Common myeloid progenitor, CD34-positive (primary cell): ENCODE measurements at places on chromosomes 6 and 20.

GRCh38 chr6:160962835-160963623 lies 28.5 kb upstream of the MAP3K4 start:
- DNase-seq: no peak

DNA sequence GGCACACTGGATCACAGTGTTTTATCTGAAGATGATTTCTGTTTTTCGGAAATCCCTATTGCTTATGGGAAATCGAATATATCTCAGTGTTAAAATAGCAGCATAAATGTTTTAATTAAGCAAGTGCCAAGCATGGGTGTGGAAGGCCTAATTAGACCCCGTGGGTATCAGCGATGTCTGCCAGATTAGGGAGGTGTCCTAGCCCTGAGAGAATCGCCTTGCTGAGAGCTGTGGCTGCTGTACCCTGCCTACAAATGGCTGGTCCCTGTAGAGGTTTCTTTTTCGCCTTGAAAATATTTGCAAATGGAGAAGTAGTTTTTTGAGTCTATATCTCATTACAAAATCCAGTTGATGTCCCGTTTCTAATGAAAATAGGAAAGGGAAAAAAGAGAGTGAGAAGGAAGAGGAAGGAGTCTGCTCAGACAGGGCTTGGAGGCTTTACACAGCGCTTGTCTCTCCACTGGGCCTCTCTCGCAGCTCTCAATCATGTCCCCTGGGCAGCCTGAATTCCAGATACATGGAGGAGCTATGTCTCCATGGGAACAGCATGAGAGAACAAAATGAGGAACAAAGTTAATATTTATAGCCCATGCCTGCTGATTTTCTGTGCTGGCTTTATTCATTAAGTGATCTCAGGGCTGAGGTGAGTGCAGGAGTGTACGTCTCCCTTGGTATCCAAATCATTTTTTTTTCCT lies 35.2 kb upstream of the BCLAF1 start:
- peak; percentile 70 for DNase-seq

DNA sequence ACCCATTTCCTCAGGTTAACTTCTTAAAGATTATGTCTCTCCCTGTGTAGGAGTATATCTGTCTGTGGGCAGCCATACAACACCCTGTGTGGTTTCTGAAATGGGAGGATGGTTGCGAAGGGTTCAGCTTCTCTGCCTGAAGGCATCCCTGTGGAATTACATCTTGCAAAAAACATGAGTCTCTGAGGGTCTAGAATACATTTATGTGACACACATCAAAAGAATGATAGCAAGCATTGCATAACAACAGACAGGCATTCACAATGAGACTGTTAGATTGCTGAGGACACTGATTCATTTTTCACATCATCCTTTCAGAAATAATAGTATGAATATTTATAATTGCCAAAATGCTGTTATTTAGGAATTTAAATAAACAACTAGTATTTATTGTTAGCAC lies 670.9 kb downstream of the HTR1B start:
- no peak for DNase-seq

DNA sequence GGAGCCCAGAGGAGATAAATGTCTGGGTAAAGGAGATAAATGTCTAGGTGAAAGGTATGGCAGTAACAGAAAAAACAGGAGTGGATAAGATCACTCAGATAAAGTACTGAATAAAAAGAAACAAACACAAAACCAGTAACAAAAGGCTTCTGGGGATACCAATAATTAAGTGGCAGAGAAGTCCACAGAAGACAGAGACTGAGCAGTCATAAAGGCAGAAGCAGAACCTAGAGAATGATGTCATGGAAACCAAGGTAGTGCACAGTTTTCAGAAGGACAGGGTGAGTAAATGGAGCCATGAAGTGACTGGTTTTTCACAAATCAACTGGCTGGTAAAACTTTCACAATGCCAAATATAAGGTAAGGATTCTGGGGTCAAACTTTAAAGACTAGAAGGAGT lies 80.9 kb upstream of the PLN start:
- DNase-seq: no peak

DNA sequence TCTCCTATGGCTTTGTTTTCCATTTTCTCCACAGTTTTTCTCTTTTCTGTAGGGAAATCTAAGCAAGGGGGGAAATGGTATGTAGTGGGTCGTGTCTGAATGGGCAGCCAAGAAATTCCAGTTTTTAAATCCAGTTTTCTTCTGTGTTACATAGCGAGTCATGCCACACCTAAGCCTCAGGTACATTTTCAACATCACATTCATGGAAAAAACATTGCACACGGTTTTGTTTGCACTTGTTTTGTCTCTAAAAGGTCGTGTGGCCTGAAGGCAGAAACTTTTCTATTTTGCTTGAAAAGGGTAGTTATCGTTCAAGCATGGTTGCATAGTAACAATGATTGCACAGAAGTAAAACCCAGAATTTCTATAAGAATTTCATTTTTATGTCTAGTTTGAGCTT lies 70.5 kb downstream of the MOXD1 start:
- DNase-seq: no peak

DNA sequence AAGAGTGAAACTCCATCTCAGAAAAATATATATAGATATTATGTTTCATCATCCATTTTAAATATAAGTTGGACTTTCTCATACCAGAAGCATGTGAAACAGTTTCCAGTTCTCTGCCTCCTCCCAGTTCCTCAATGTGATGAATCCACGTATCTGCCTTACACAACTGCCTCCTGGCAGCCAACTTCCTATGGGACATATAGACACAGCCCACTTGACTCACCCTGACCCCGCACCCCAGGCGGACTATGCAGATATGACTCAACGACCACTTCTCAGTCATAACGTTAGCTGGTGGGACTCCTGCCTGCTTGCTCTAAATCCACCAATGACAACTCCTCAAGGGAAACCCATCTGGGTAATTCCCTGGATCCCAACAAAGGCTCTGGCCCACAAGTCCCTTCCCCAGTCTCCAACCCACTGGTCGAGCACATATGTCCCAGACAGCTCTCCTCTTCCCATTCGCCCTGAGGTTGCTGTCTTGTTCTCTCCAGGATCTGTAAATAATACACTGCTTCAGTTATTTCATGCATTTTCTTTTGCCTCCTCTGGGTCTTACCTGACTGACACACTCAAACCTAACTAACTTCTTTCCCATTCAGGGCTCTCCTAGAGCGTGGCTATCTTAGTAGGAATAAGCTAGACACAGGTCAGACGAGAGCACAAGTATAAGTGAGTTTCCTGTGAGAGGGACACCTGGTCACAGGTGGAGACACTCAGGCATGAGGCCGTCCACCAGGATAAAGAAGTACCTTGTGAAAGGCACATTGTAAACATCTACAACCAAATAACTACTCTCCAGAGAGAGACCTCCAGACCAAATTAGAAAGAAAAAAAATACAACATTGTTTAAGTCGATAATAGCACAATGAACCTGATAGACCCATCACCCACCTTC lies 548.5 kb downstream of the CD83 start:
- DNase-seq: peak; percentile 15

GRCh38 chr20:61800359-61801064 lies 265.2 kb downstream of the TAF4 start:
- no peak for DNase-seq

DNA sequence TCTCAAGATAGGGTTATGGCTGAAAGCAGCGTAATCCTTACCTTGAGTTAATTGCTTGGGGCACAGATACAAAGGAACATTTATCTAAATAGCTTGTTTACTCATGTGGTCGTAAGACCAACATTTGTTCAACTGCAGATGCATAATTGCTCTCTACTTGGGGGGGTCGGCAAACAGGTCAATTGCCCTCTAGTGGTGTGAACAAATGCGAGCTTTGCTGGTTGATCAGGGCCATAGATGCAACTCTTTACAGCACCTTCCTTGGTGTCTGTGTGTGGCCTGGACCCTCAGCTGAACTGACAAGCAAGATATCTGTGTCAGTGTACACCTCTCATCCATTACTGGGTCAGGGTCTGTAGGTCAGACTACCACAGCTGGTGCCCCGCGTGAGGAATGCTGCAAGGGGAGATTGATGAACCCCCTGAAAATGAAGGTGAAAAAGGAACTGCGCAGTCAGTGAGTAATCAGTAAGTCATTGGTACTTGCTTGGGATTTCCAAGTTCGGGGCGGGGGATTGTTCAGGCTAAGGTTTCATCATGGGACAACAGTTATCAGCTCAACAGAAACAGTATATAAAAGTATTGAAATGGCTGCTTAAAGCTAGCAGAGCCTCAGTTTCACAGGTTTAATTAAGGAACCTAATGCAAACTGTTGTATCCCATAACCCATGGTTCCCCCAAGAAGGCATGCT lies 24.0 kb downstream of the HLA-DPA1 start:
- DNase-seq: peak; percentile 24

DNA sequence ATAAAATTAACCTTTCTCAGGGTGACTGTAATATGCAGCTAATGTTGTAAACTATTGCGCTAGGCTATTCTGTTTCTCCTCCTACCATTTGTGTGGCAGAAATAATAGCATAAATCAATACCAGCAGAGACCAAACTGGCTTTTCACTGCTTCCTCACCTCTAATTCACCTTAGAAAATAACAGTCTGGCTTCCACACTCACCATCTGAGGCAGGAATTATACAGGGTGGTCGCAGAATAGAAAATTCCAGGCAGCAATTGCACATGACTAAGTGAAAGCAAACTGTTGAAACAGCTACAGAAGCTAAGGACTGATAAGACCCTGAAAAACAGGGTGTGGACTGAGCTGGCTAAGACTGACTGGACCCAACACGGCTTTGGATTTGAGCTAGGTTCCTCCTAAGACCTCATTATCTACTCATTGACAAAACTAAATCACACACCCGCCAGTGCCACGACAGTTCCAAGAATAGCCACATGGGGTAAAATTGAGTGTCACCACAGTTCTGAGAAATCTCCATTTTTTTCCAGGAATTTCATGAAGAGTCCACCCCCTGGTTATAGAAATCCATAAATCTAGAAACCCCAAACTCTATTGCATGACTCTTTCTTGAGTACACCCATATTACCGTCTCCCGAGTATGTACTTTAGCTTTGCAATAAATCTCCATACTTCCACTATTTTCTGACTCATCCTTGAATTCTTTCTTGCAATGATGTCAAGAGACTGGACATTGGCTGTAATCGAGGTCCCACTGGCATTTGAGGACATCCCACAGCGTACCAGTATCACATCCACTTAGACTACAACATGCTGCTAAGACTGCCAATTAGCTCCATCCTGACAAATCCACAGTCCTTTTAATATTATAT lies 60.9 kb upstream of the KCNQ5 start:
- peak; percentile 78 for DNase-seq

DNA sequence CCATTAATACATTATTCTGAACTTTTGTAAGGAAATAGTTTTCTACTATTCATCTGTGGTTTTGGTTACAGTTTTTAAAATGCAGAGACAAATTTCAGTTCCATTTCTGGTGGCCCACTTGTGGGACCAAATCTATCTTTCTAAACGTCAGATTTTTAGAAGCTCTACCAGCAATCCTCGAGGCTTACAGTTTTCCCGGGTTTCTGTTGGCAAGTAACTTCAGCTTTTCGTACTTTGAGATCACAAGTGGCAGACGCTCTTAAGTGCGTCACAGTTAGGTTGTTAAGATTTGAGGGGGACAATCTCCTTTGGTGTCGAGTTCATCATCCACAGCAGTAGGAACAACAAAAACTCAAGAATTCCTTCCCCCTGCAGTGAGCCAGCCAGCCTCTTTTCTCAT lies 60.0 kb downstream of the JARID2 start:
- no peak for DNase-seq

- DNase-seq: no peak
These were observed 90.7 kb upstream of the BEND6 start for GRCh38 chr6:56864171-56864616.

DNA sequence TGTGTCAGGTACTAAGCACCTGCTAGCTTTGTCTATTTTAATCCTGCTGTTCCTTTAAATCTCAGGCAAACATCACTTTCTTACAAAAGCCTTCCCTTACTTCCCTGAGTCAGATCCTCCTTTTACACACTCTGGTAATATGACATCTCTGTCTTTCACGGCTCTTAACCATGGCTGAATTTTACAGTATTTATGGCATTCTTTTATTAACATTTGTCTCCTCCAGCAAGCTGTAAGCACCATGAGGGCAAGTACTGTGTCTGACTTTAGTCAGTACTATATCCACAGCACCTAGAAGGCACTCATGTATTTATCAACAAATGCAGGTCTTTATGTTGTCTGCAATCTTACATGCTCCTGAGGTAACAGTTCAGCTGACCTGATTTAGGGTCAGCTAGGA lies 33.7 kb upstream of the HBS1L start:
- DNase-seq: no peak

DNA sequence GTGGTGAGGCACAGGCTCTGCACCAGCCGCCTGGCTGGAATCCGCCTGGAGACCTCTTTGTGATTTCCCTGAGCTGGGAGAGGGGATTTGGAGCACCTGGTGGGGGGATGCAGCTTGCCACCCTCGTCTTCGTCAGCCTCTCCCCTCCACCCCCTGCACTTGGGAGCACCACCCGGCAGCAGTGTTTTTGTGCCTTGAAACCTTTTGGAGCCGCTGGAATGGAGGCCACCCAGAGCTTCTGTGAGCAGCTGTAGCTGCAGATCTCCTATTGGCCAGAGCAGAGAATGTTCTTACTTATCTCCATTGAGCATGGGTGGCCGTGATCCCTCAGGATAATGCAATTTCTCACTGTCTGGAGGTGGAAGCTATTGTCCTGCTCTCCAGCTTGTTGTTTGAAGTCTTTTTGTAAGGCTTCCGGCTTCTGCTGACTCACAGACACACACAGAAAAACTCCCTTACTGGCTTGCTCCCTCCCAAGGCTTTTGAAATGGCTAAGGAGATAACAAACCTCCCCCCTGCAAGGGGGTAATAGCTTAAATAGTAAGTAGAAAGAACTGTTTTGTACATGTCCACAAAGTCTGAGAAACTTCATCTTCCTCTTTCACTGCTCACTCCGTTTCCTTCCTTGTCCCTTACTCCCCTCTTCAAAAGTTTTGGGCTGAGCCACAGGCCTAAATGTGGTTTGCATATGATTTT lies 271.2 kb downstream of the PRL start:
- peak; percentile 72 for DNase-seq

DNA sequence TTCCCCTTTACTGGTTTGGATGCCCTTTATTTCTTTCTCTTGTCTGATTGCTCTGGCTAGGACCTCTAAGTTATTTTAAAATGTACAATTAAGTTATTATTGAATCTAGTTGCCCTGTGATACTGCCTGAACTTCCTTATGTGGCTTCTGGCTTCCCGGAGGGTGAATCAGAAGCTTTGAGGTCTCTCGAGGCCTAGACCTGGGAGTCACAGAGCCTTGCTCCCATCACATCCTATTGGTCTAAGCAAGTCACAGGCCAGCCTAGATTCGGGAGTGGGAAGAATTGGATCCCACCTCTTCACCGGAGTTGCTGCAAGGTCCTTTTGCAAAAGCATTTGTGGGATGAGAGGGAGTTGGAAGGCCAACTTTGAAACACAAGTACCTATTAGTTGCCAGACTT lies 15.2 kb downstream of the BCAS4 start:
- DNase-seq: no peak

- no peak for DNase-seq
These were observed 75.3 kb upstream of the VSTM2L start for GRCh38 chr20:37827605-37828004.

GRCh38 chr6:47651505-47651944 lies 46.9 kb upstream of the ADGRF4 start:
- DNase-seq: no peak

- no peak for DNase-seq
These were observed 144.6 kb upstream of the MMS22L start for GRCh38 chr6:97427648-97428047.
